Left renal pelvis (tissue), 4 donors: ENCODE measurements at places on chromosomes 13 and 19. TPM values are rescaled to one million over a fixed set of nuclear protein-coding genes. Genes with fewer than 3 reads are reported as not detected.

- DNase-seq: no peak
Observed at GRCh38 chr19:2546128-2547032, 70.5 kb downstream of the GADD45B start.

DNA sequence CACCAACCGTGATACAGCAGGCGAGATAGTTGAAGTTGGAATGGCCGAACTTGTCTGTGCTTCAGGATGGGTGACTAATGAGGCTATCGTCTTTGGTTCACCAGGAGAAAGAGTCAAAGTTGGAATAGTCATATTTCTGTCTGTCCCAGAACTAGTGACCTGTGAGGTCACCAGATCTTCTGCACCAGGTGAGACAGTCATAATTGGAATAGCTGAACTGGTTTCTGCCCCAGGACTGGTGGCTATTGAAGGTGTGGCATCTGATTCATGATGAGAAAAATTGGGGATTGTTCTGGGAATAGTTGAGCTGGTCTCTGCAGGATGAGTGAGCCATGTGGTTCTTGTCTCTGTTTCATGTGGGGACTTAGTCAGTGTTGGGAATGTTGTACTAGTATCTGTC, 71.6 kb downstream of the MUC16 start:
- DNase-seq: no peak

DNA sequence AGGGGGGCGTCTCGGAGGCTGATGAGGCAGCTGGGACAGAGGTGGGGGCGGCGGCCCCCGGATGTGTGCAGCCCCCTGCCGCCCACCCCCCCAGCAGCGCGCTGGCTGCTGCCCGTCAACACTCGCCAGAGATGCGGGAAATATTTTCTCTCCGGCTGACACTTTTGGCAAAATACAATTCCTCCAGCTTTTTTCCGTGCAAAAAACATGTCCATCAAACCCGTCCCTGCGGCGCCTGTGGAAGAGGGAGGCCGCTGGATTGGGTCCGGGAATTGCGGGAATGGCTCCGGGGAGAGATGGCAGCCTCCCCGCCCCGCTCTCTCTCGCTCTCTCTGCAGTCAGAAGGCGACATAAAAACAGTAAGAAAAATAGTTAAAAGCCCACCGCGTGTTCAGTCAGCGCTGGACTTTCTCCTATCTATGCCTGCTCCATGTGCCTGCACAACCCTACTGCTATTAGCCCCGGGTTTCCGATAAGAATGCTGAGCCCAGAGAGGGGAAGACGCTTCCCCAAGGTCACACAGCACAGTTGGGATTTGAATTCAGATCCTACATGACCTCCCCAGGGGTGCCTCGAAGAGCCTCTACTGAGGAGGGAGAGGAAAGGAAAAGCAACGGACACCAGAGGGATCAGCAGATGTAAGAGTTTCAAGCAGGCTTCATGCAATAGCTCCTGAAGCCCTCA, 23.2 kb downstream of the ZNRF4 start:
- no peak for DNase-seq

TEX101 gene
- not detected for polyA plus RNA-seq

ZNF222 gene
- 10.4 TPM for polyA plus RNA-seq

GRCh38 chr19:47839913-47840312, 18.2 kb downstream of the CRX start:
- DNase-seq: peak; percentile 20
